ENCODE measurements at places on chromosomes 2 and 18. TPM values are rescaled to one million over a fixed set of nuclear protein-coding genes. Genes with fewer than 3 reads are reported as not detected.

- H3K27me3 ChIP-seq: no peaks in the 10 kb centered on the region
- no peak overlapping the region for H3K27ac ChIP-seq
- H3K36me3 ChIP-seq: no peaks in the 10 kb centered on the region
- H3K4me3 ChIP-seq: no peak overlapping the region
- no peak for DNase-seq
- H3K4me1 ChIP-seq: no peaks in the 10 kb centered on the region
Measured at GRCh38 chr2:225276207-225276606, 123.3 kb upstream of the NYAP2 start.

- no peak for DNase-seq
- H3K4me3 ChIP-seq: no peak overlapping the region
- H3K4me1 ChIP-seq: no peaks in the 10 kb centered on the region
- no peaks in the 10 kb centered on the region for H3K36me3 ChIP-seq
- no peak overlapping the region for H3K27ac ChIP-seq
Measured at GRCh38 chr2:106232638-106233349, 38.7 kb upstream of the UXS1 start.

DNA sequence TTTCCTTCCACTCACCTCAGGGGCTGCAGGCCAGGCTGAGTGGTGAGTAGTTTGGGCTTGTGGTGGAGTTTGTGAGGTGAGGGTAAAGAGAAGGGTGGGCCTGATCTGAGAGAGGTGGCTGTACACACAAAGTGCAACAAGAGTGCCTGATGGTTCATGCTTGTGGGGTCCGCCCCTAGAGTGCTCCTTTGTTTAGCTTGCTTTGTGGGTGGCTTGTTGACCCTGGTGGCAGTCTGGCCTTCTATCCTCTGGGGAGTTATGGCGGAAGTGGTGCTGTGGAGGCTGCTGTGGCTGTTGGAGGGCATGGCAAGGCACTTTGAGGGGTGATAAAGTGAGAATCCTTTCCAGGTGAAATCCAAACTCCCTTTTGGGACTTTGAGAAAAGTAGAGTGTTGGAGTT is 10.6 kb downstream of the UBE2F start:
- no peak overlapping the region for H3K27ac ChIP-seq
- H3K4me1 ChIP-seq: peaks cover 14% of the 10 kb centered on the region
- H3K36me3 ChIP-seq: peaks cover 34% of the 10 kb centered on the region
- DNase-seq: no peak
- no peaks in the 10 kb centered on the region for H3K27me3 ChIP-seq

GRCh38 chr2:11465485-11466306 is at the start of gene E2F6:
Gene E2F6 (minus strand): TSS chr2:11466161. CDS start chr2:11465879, 282 bp downstream.
- no peaks in the 10 kb centered on the region for H3K36me3 ChIP-seq
- H3K27me3 ChIP-seq: no peaks in the 10 kb centered on the region
- peak within 1 kb of the TSS; percentile 93 for H3K27ac ChIP-seq
- peak within 1 kb of the TSS; percentile 80 for H3K4me3 ChIP-seq

DNA sequence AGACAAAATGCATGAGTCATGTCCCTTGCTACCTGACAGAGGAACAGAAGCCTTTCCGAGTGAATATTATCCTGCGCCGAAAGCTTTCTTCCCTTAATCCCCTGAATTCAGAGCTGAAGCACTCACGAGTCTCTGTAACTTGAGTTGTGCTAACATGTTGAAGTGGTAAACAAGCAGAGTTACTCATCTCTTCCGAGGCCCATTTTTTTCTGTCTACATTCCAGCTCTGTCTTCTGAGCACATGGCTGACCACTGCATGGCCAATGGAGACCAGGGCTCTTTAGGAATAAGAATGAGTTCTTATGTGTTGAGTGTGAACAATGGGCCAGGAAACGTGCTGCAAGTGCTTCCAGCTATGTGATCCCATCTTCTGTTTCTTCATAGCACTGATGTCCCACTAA is 73.1 kb upstream of the PID1 start:
- no peaks in the 10 kb centered on the region for H3K36me3 ChIP-seq
- DNase-seq: no peak
- no peak overlapping the region for H3K27ac ChIP-seq
- H3K27me3 ChIP-seq: no peaks in the 10 kb centered on the region
- H3K4me3 ChIP-seq: no peak overlapping the region

- H3K4me1 ChIP-seq: peaks cover 47% of the 10 kb centered on the region
- H3K27ac ChIP-seq: peak overlapping the region; percentile 97
- no peaks in the 10 kb centered on the region for H3K27me3 ChIP-seq
- DNase-seq: no peak
- H3K36me3 ChIP-seq: peaks cover 19% of the 10 kb centered on the region
Measured at GRCh38 chr18:3248062-3248657, 559 bp downstream of the MYL12A start.

DNA sequence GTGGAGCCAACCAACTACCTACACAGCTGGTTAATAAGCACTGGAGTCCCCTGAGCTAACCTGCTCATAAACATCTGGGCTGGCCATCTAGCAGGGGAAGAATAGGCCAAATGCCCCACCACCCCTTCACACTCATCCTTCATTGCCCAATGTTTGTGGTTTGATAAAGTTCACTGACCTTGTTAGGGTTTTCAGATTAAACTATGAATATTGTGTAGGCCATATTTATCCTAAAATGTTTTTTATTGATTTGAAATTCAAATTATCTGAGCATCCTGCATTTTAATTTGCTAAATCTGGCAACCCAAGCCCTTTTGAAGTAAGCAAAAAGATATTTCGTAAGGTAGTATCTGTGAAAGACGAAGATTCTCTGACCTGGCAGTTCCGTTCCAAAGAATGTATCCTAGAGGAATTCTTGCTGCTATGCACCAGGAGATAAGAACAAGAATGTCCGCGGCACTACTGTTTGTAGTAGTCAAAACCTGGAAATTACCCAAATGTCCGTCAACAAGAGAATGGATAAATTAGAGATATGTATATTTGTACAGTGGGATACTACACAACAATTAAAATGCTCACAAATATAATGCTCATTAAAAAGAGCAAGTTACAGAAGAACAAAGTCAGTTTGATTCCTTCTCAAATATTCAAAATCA is 5.8 kb upstream of the TLK1 start:
- no peak for DNase-seq
- H3K4me1 ChIP-seq: peaks cover 8% of the 10 kb centered on the region
- no peak overlapping the region for H3K4me3 ChIP-seq
- no peak overlapping the region for H3K27ac ChIP-seq
- H3K36me3 ChIP-seq: no peaks in the 10 kb centered on the region

The CCDC88A gene
- total RNA-seq: 86.1 TPM

The DSG1 gene
- not detected for total RNA-seq

The TMEM185B gene
- 26.6 TPM for total RNA-seq

- DNase-seq: no peak
- H3K4me1 ChIP-seq: no peaks in the 10 kb centered on the region
- H3K4me3 ChIP-seq: no peak overlapping the region
Measured at GRCh38 chr2:216430811-216431530, 18.7 kb downstream of the SMARCAL1 start.

The SLC4A3 gene
- total RNA-seq: 2.9 TPM

- peak overlapping the region; percentile 17 for H3K27ac ChIP-seq
- no peaks in the 10 kb centered on the region for H3K27me3 ChIP-seq
- H3K36me3 ChIP-seq: no peaks in the 10 kb centered on the region
- DNase-seq: no peak
- no peaks in the 10 kb centered on the region for H3K4me1 ChIP-seq
Measured at GRCh38 chr2:234463626-234464290, 33.1 kb downstream of the ARL4C start.

The HOXD8 gene
- total RNA-seq: 2.6 TPM

The HSPD1 gene
- total RNA-seq: 136 TPM

The CFC1 gene
- 0.38 TPM for total RNA-seq

The TOGARAM2 gene
- total RNA-seq: 0.72 TPM

The PROC gene
- not detected for total RNA-seq

DNA sequence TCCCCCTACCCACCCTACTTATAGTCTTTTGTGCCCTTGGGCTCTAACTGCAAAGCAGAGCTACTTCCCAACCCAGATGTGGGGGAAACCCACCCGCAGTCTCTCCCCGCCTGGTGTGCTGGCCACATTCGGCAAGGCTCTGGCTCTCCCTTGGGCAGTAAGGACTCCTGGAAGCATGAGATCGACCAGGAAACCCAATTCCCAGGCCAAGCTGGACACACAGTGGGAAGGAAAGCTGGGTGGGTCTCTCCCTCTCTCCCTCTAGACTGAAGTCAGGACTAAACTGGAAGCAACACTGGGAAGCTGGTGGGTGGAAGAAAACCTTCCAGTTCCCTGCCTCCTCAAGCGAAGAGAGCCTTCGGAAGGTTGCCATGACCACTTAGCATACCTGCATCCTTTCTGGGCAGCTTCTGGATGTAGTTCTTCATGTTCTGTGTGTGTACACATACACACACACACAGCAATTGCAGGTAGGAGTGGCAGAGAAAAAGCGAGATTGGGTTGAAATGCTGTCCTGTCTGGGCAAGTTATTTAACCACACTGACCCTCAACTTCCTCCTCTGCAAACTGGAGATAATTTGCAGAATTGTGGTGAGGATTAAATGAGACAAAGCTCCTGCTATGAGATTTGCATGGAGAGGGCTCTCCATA is 33.9 kb downstream of the ZBTB7C start:
- peaks cover 16% of the 10 kb centered on the region for H3K4me1 ChIP-seq
- H3K27me3 ChIP-seq: no peaks in the 10 kb centered on the region
- no peaks in the 10 kb centered on the region for H3K36me3 ChIP-seq
- no peak for DNase-seq
- H3K4me3 ChIP-seq: no peak overlapping the region
- H3K27ac ChIP-seq: peak overlapping the region; percentile 24

DNA sequence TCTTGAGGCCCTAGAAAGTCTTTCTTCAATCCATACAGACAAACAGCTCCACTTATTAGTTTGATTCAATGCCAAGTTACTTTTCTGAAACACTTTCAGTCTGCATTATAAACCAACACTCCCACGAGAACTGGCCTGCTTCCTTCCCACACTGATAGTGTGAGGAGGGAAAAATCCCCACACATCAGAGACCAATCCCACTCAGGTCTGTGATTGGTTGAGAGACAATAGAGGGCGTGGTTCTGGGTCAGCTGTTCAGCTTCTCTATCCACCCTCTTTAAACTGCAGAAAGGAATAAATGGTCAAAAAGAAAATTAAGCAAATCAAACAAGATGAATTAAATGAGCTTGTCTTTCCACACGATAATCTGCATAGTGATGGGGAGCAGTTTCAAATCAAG is 152.5 kb downstream of the NRP2 start:
- no peak for DNase-seq
- peaks cover 12% of the 10 kb centered on the region for H3K4me1 ChIP-seq
- H3K36me3 ChIP-seq: no peaks in the 10 kb centered on the region
- no peak overlapping the region for H3K27ac ChIP-seq
- H3K27me3 ChIP-seq: no peaks in the 10 kb centered on the region

- H3K27me3 ChIP-seq: no peaks in the 10 kb centered on the region
- no peaks in the 10 kb centered on the region for H3K36me3 ChIP-seq
- H3K4me1 ChIP-seq: peaks cover 9% of the 10 kb centered on the region
- DNase-seq: no peak
- H3K27ac ChIP-seq: no peak overlapping the region
Measured at GRCh38 chr2:23430263-23430662, 45.3 kb downstream of the KLHL29 start.

GRCh38 chr2:72847534-72848315 is 21.9 kb upstream of the EXOC6B start:
- no peaks in the 10 kb centered on the region for H3K4me1 ChIP-seq
- peaks cover 9% of the 10 kb centered on the region for H3K27me3 ChIP-seq
- no peak overlapping the region for H3K27ac ChIP-seq
- no peaks in the 10 kb centered on the region for H3K36me3 ChIP-seq

- no peak for DNase-seq
- no peaks in the 10 kb centered on the region for H3K36me3 ChIP-seq
- H3K27me3 ChIP-seq: no peaks in the 10 kb centered on the region
- no peak overlapping the region for H3K4me3 ChIP-seq
Measured at GRCh38 chr18:79438898-79439627, 43.3 kb downstream of the NFATC1 start.

DNA sequence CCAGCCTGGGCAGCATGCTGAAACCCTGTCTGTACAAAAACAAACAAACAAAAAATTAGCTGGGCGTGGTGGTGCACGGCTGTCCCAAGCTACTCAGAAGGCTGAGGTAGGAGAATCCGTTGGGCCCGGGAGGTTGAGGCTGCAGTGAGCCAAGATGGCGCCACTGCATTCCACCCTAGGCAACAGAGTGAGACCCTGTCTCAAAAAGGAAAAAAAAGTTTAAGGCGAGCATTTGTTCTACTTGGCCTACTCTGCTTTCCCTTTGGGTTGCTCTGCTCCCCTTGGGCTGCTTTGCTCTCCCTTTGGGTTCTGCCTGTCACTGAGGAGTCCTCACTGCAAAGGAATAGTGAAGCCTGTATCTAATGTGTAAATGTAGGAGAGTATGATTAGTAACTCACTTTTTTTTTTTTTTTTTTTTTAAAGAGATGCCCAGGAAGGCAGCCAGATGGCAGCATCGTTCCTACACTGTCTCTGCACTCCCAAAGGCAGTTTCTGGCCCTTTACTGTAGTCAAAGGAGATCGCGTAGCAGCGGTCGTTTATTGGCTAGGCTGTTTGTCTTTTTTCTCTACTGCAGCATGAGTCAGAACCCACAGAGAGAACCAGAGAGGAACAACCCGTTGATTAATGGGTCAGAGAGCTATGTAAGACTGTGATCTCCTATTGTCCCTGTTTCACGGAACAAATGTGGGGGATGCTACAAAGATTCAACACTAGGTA is 118.3 kb upstream of the CWC22 start:
- no peaks in the 10 kb centered on the region for H3K36me3 ChIP-seq
- no peaks in the 10 kb centered on the region for H3K27me3 ChIP-seq
- H3K27ac ChIP-seq: no peak overlapping the region
- H3K4me1 ChIP-seq: no peaks in the 10 kb centered on the region
- H3K4me3 ChIP-seq: no peak overlapping the region

DNA sequence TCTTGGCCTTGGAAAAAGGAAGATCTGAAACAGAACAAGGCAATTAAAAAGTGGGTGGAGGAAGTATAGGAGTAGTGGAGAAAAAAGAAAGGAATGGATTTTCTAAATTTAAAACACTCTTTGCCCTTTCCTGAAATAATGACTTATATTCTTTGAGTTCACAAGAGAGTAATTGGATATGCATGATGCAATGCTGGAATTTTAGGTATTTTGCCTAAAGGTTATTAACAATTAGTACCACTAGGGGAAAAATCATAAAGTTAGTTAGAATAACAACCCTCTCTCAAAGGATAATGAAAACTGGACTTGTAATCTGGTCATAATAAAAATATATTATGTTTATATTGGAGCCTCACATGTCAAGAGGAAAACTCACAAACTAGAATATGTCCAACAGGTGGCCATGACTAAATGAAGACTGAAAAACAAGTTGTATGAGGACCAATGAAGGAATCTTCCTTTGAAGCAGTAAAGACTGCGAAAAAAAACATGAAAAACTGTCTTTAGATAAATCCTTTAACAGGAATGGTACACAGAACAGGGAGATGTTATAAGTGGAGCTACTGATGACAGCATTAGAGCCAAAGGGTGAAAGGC is 281.8 kb downstream of the NCKAP5 start:
- no peaks in the 10 kb centered on the region for H3K27me3 ChIP-seq
- no peak overlapping the region for H3K27ac ChIP-seq
- H3K4me1 ChIP-seq: no peaks in the 10 kb centered on the region
- no peaks in the 10 kb centered on the region for H3K36me3 ChIP-seq
- no peak for DNase-seq
- H3K4me3 ChIP-seq: no peak overlapping the region

The PID1 gene
- 51.4 TPM for total RNA-seq

All from upper lobe of right lung (tissue), 1 donor.